ENCODE measurements at places on chromosomes 5 and 9.

- no peak for DNase-seq
Observed at GRCh38 chr9:77710965-77711648, 63.0 kb upstream of the GNA14 start.

DNA sequence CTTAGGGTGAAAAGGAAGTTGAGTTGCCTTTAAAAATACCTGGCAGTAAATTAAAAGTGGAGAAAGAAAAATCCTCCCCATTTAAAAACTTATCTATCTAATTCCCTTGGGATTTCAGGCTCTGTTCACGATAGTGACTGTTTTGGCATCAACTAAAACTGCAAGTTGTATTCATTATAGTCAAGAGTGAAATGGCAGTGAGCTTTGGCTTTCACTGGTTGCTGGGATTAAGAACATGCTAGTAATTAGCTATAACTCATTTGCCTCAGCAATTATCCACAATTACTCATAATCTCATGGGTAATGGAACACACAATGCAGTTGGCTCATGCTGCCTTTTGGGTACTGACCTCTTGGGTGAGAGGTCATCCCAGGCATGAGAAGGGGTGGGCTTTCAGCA is 250.1 kb downstream of the GAS1 start:
- no peak for DNase-seq

DNA sequence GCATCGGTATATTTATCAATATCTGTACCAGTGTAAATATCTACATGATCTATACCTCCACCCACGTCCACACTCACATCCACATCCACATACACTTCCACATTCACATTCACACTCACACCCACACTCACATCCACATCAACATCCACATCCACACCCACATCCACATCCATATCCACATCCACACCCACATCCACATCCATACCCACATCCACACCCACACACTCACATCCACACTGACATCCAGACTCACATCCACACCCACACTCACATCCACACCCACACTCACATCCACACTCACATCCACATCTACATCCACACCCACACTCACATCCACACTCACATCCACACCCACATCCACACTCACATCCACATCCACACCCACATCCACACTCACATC is 189.2 kb downstream of the IRX1 start:
- DNase-seq = no peak

DNA sequence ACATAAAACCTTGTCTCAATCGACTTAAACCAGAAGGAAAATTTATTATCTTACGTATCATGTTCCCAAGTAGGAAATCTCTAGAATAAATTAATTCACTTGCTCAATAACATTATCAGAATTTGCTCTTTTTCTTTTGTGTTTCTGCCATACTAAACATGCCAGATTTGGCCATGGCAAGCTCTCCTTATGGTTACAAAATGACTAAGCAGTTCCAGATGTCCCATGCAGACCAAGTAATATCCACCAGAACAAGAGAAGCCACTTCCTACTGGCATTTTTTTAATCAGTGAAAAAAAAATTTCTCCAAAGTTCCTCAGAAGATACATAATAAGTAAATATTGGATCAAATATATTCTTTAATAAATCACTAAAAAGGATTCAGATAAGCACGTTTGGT is 25.2 kb upstream of the ADAMTS6 start:
- no peak for DNase-seq

- no peak for DNase-seq
Observed at GRCh38 chr9:127926906-127927200, 3.7 kb downstream of the PIP5KL1 start.
